ENCODE measurements at places on chromosomes 3 and 15.

DNA sequence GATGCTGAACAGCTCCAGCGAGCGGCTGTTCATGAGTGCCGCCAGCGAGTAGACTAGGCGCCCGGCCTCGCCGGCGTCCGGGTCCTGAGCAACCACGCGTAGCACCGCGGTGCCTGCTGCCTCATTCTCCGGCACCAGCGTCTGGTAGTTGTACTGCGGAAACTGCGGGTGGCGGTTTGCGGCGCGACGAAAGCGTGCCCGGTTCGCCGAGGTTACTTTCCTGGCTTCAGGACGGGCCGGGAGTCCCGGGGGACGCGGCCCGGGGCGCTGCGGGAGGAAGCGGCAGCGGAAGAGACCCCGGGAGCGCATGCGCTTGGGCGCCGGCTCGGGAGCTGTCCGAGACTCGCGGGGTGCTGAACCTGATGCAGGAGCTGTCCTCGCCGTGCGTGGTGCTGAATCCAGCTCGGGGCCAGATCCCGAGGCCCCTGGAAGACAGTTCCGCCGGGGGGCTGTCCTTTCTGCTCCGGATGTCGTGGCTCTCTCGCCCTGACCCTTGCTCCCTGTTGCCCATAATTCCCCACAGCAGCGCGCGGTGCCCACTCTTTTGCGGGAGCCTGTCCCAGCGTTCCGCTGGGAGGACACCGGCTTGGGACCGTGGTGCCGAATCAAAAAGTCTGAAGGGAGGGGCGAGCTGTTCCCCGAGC lies 1.1 kb downstream of the CELSR3 start:
- DNase-seq, result no peak

DNA sequence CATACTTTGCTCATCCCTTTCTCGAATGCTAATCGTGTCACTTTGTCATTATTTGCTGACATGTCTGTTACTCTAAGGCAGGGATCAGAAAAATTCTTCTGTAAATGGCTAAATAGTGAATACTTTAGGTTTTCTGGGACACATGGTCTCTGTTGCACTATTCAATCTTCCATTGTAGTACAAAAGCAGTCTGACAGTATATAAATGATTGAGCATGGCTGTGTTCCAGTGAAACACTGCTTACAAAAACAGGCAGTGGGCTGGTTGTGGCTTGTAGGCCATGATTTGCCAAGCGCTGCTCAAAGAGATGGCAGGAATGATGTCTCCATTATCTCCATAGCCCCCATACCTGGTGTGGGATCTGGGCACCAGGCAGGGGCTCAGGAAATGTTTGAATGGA lies 45.6 kb downstream of the TMEM266 start:
- DNase-seq, result no peak

GRCh38 chr3:45167011-45167911 lies 21.1 kb upstream of the CDCP1 start:
- peak; percentile 45 for DNase-seq

DNA sequence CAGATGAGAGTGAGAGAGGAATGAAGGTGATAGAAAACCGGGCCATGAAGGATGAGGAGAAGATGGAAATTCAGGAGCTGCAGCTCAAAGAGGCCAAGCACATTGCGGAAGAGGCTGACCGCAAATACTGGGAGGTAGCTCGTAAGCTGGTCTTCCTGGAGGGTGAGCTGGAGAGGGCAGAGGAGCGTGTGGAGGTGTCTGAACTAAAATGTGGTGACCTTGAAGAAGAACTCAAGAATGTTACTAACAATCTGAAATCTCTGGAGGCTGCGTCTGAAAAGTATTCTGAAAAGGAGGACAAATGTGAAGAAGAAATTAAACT lies 88.9 kb downstream of the EOMES start:
- DNase-seq, result peak; percentile 25

GRCh38 chr3:138450181-138450580 lies 15.8 kb downstream of the ESYT3 start:
- DNase-seq, result no peak

GRCh38 chr15:94875550-94875949 lies 644.2 kb downstream of the MCTP2 start:
- no peak for DNase-seq

GRCh38 chr3:134001251-134001650 lies 28.5 kb downstream of the SLCO2A1 start:
- no peak for DNase-seq

- DNase-seq, result no peak
Measured at GRCh38 chr15:74564182-74564581, 23.2 kb downstream of the ARID3B start.

DNA sequence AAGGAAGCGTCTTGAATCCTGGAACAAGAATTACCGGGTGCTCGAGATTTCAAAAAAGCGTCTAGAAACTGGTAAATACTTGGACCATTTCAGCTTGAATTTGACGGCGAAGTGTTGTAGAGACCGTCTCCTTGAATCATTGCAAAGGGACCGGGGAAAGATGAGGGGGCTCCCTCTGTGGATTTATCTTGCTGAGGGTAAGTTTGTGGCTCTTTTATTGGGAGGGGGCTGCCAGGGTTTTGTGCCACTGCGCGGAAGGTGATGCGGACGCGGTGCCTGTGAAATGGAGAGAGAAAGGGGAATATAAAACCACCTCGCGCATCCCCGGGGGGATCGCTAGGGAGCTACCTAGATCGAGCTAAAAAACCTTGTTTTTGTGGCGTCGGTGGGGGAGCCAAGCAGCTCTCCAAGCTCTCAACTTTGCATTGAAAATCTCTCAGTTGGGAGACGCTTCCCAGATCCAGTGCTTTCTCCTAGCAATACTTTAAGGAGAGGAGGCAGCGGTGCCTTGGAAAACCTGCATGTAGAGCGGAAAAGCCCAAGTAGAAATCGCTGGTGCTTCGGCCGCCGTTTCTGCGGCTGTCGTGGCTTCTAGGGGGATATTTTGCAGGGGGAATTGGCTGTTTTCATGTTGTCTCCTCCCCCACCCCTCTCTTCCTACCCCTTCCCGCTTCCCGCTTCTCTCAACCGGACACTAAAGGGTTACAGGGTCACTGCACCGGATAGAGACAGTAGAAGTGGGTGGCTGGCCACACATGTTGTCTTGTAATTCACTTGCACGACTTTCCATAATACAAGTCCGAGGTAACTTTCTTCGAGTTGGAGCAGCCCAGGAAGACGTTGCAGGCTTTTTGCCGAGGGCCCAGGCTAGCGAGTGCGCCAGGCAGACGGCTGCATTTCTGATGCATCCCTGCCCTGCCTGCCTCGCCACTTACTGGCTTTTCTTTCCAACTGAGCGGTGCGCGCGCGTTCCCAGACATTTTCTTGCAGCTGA lies 187.6 kb downstream of the NLGN1 start:
- DNase-seq, result peak; percentile 80

- no peak for DNase-seq
Measured at GRCh38 chr15:90588427-90588826, 58.7 kb downstream of the CRTC3 start.

GRCh38 chr15:58154769-58155168 lies 16.6 kb downstream of the AQP9 start:
- no peak for DNase-seq

DNA sequence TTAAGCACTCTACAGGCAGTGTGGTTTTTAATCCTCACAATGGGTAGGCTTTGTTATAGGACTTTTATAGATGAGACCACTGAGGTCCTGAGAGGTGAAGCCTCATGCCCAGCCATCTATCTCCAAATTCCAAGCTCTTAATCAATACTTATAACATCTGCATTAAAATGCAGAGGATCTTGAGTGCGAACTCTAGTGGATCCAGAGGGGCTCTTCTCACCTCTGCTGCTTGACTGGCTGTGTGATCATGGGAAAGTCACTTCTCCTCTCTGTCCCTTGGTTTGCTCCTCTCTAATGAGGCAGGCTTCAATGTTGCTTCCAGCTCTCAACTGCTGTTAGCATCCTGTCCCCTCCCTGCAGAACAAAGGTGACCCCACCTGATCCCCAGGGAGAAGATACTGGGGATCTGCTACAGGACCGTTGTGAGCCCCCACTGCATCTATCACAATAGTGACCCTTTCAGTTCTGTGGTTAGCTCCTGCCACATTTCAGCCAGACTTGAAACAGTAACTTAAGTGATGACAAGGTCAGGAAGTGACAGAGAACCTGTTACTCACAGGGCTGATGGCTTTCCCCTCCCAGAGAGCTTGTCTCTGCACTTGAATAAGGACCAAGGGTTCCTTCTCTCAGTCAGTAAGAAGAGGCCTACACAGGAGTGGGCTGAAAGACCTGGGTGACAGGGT lies 1.3 kb downstream of the SLC27A2 start:
- no peak for DNase-seq

- DNase-seq, result no peak
Measured at GRCh38 chr3:124318014-124318413, 326.1 kb upstream of the ROPN1 start.

DNA sequence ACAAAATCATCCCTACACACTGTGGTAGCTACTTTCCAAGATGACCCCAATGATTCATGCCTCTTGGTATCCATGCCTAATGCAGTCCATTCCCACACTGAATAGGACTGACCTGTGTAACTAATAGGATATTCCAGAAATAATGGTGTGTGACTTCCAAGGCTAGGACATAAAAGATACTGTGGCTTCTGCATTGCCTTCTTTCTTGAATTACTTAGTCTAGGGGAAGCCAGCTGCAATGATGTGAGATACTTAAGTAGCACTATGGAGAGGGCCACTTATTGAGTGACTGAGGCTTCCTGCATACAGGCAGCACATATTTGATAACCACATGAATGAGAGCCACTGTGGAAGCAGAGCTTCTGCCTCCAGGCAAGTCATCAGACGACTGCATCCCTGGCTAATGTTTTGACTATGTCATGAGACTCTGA lies 50.1 kb downstream of the NR1I2 start:
- DNase-seq, result peak; percentile 6

GRCh38 chr3:150409512-150410310 lies 1.6 kb downstream of the TSC22D2 start:
- peak; percentile 30 for DNase-seq

- DNase-seq, result no peak
Measured at GRCh38 chr15:76860201-76860600, 44.9 kb downstream of the SCAPER start.

Data from DMS79 treated with DMSO at 0.1 percent for 48 hours (cell line).